ENCODE measurements at places on chromosomes 1 and 21.

DNA sequence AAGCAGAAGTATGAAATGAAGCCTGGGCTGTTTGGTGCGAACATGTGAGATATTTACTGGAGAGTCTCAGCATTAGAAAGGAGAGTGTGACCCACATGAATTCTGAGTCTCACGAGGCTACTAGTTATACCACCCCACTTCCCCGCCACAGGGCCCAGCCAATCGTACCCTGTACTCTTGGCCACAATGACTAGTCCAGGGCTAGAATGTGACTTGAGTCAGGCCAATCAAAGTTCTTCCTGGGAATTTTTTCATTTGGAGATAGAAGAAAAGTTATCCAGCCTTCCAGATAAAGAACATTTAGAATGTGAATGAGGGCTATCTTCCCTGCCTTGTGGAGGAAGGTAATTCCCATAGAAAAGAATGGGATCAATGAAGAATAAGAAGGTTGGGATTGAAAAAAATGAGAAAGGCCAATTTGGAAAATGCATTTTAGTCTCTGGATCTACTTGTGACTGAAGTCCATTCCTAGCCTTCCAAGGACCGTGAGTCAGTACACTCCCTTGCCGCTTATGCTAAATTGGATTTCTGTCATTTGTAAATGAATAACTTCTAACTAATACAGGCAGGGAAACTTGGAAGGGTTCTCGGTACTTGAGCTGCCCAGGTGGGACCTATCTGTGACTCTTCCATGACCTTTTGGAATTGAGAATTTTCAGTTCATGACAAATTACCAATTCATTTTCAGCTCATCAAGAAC is 12.3 kb upstream of the RIMKLA start:
- no peak for DNase-seq

- DNase-seq = no peak
These were observed 54.6 kb upstream of the POU2F1 start for GRCh38 chr1:167165948-167166689.

DNA sequence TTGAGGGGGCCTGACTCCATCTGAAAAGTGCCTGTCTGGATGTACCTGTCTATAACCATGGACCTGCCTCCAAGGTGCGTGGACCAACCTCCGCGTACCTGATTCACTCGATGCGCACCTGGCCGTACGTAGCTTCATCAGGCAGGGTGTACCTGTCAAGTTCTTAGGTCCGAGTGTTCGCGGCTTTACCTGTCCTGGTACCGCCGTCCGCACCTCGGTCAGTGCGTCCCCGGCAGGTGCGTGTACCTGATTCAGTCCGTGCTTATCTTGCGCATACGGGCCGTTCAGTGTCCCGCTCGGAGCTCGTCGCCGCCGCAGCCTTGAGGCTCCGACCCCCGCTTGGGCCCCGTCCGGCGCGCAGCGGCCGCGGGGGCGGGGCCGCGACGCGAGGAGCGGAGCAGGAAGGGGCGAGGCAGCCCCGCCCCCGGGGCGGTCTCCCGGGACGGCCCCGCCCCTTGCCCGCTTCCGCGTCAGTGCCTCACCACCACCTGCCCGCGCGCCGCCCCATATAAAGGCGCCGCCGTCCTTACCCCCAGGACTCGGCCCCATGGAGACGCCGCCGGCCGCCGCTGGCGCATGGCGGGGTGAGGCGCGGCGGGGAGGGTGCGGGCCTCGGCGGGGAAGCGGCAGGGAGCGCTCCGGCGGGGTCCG is at the start of gene ZC3H12A:
TSS of gene ZC3H12A (plus strand) at position 535 of the 651 bp plus-strand sequence. CDS start 917 bp downstream, outside the sequence.
- DNase-seq = peak; percentile 92

- no peak for DNase-seq
These were observed 47.3 kb upstream of the POU3F1 start for GRCh38 chr1:38093569-38094520.

- no peak for DNase-seq
These were observed 146.0 kb downstream of the RERE start for GRCh38 chr1:8671306-8671917.

DNA sequence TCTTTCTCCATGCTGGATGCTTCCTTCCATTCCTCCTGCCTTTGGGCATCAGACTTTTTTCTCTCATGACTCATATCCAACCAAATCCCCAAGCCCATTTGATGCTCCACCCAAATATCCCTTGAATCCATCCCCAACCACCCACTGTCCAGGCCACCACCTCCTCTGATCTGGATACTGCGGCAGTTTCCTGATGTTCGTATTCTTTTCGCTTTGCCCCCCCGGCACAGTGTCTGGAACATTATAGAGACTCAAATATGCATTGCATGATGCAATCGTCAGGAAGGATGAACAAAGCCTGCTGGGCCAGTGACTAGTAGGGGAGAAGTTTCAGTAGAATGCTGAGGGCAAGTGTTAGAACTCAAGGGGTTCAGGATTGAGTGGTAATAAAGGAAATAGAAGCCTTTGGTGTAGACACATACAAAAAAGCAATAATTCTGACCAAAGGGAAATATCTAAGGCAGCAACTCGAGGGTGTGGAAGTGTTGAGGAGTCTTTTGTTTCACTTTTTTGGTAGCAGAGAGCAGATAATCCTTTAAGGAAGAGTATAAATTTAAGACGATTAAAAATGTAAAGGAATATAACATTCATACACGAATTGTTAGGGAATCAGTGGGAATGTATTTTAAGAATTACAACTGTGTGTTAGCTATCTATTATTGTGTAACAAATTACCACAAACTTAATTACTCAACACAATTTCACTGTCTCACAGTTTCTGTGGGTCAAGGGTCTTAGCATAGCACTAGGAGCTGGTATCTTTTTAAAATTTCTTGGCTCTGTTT is 7.5 kb downstream of the S100A11 start:
- DNase-seq = no peak

- no peak for DNase-seq
These were observed 14.1 kb downstream of the SYNJ1 start for GRCh38 chr21:32713726-32714125.

GRCh38 chr1:233647636-233648035 is 33.7 kb downstream of the KCNK1 start:
- DNase-seq = no peak

DNA sequence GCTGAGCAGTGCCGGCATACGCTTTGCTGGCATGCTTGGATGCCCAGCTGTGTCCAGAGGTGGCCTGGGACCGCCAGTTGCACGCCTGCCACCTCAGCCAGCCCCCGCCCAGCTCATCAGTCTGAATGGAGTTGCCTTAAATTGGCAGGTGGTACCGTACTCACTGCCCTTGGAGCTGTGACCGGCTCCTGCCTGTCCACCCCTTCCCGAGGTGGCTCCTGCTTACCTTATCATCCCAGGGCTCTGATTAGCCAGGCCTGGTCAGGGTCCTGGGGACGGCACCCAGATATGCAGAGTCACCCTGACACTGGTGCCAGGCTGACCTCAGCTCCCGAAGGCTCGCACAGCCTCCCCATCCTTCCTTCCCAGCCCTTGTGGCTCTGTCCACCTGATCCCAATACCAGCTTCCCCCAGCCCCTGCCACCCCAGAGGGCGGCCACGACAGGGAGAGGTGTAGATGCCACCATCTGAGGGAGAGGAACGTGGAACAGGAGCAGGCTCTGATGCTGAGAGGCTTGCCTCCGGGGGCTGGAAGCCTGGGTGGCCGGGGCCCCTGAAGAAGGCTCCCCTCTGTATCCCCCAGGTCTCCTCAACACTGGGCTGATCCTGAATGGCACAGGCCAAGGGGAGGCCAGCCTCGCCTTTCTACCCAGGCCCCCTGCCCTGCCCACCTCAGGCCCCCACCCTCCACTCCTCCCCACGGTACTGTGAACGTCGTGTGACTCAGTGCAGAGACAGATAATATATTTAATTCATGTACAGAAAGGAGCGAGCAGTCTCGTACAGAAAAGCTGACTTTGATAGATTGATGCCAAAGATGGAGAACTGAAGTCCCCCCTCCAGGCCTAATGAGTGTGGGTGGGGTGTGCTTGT is 27.8 kb downstream of the CDK18 start:
- DNase-seq = no peak

GRCh38 chr1:203117611-203118575 is 9.6 kb upstream of the ADORA1 start:
- DNase-seq = peak; percentile 11

DNA sequence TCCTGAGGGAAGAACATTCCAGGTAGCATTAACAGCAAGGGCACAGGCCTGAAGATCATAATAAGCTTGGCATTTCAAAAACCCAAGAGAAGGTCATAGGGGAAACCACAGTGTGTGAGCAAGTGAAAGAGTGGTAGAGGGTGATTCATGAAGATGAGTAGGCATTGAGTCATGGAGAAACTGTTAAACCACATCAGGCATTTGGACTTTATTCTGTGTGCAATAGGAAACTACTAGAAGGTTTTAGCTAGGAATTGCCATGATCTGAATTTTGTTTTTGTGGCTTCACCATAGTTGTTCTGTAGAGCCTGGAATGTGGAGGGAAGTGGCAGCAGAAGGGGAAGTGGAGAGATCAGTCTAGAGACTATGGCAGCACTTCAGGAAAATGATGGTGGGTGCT is 359.0 kb upstream of the PTBP2 start:
- DNase-seq = no peak

- no peak for DNase-seq
These were observed 171.1 kb upstream of the FGGY start for GRCh38 chr1:59125676-59126320.

GRCh38 chr1:32965251-32965747 is 690 bp upstream of the RNF19B start:
- DNase-seq = no peak

DNA sequence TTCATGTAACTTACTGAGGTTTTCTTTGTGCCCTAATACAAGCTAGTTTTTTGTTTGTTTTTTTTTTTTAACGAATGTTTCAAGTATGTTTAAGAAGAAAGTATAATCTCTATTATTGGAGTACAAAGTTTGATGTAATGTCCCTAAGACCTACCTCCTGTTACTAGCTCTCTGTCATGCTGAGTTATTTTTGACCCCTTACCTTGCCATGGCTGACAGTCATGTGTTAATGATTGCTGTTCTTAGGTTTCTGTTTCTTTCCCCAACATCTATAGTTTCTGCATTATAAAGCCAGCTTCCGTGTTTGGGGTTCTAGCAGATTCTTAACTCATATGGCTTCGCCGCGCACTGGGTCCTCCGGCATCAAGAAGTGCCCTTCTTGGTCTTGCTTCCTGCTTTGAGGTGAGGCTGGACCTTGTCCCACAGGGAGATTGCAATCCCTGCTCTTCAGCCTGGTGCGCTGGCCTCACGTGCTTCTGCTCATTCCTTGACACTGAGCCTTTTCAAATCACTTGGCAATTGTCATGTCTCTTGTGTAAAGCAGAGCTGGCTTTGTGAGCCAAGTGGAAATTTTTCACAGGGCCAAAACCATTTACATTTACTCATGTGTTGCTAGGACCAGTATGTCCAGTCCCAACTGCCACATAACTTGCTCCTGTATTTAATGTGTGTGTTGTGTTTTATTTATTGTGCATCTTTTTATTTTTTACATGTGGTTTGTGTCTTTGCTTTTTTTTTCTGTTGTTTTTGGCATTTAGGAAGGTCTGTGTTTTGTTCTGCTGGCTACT is 135.0 kb upstream of the COL6A1 start:
- no peak for DNase-seq

DNA sequence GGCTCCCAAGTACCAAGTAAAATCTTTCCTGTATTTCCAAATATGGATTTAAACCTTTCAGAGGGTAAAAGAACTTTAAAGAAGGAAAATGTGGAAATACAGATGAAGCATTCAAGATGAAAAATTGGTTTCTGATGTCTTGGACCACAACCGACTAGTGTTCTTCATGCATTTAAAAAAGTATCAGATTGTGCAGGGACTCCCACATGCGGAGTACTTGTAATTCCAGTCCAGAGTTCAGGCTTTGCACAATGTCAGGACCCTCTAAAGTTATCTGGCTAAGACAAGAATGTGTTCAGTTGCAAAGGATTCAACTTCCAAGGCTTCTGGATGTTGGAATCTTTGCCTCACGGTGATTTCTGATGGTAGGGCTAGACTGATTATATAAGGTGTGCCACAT is 66.7 kb downstream of the RGL1 start:
- no peak for DNase-seq

DNA sequence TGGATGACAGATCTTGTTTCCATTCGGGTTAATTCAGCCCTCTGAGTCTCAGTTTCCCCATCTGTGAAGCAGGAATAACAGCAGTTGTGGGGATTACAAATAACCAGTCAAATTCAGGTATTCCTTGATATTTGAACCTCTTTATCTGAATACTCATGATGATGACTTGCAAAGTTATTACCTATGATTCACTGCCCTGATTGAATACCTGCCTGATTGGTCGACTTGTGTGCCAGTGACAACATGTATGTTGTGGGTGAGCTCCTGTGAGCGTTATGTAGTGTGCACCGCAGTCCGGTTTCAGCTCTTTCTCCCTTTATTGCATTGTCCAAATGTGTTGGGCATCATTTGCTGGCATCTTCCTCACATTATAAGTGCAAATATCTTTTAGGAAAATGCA is 9.5 kb upstream of the TMEM61 start:
- DNase-seq = no peak

GRCh38 chr21:39193380-39193779 is 10.1 kb upstream of the PSMG1 start:
- no peak for DNase-seq

DNA sequence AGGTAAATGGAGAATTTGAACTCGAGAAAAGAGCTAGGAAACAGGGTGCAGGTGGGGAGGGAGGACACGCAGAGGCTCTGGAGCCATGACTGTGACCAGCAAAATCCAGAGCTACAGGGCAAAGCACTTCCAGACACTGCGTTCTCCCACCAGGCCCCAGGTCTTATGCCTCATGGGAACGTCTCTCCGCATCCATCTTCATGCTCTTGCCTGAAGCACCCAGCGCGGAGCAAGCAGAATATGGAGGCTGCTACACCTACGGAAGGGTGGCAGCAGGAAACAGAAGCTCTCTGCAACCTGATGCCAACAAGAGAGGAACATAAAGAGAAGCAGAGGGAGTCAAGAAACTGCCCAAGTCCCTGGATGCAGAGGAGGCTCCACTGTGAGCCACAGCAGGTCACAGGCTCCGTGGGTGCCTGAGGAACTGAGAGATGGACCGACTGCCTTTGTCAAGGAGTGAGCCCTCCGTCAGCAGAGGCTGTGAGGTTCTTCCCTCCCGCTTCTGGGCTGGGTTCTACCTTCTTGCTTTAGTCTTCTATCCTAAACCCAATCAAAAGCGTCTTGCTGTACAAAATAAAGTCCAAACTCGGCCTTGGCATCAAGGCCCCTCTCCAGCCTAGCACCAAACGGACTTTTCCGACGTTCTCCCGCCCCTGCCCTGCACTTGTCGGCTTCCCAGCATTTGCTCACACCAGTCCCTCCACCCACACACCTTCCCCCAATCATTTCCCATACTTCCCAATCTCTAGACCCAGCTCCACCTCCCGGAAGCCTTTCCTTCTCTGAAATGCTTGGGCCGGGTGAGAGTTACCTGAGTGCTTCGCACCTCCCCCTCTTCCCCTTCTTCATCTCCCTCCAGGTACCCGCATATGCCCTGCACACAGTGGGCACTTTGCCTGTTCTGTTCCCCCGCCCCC is 930 bp downstream of the DHCR24 start:
- no peak for DNase-seq

- no peak for DNase-seq
These were observed 14.2 kb downstream of the COL6A2 start for GRCh38 chr21:46111857-46112724.
